Stimulated activated CD4-positive, alpha-beta T cell treated with anti-CD3 and anti-CD28 coated beads, Interleukin-4, amount 100 ng/mL, for 4 hours (primary cell): ENCODE measurements at places on chromosomes 4 and X.

DNA sequence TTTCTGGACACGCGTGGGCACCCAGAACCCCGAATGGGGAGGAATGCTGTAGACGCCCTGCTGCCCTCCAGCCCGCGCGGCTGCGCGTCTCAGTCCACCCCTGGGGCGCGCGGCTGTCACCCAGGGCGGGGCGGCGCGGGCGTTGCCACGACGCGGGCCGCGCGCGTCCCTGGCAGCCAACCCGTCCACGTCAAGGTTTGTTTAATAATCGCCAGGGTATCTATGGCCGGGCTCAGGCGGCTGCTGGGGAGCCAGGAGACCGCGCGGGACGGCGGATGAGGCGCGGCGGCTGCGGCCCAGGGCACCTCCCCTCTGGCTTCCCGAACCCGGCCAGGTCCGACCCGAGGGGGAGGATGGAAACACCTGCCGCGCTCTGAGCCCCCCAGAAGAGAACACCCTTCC, at the start of gene SPATA18:
SPATA18 (plus strand) TSS at position 92 of the 402 bp plus-strand sequence. CDS start 401 bp downstream, outside the sequence.
- DNase-seq: no peak

GRCh38 chr4:38659346-38659745, 4.7 kb upstream of the KLF3 start:
- no peak for DNase-seq

- no peak for DNase-seq
Observed at GRCh38 chr4:31081366-31081765, 361.2 kb downstream of the PCDH7 start.

DNA sequence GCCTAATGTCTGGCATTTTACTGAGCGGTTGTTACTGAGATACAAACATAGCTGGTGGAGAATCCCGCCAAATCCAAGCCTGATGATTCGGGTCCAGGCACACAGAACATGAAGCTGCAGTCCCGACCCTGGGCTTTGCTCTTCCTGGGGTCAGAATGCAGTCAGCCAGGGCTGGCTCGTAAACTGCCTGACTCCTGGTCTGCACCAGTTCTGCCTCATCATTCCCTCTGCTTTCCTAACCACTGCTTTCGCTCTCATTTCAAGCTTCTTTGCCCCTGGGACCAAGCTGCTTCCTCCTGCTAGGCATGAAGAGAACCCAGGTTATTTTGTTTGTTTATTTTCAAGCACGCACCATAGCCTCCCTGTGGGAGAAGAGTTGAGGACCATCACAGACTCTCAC, 39.3 kb downstream of the GATB start:
- no peak for DNase-seq

GRCh38 chrX:15170927-15171326, 99.0 kb downstream of the ASB9 start:
- DNase-seq: no peak

GRCh38 chr4:87044511-87045233, 109.9 kb downstream of the AFF1 start:
- DNase-seq: no peak

- no peak for DNase-seq
Observed at GRCh38 chrX:124504111-124504983, 158.0 kb downstream of the SH2D1A start.

- no peak for DNase-seq
Observed at GRCh38 chr4:6472387-6473263, at the start of gene PPP2R2C. TSS of gene PPP2R2C (minus strand) at chr4:6472614. CDS start at chr4:6472229, 385 bp downstream.

DNA sequence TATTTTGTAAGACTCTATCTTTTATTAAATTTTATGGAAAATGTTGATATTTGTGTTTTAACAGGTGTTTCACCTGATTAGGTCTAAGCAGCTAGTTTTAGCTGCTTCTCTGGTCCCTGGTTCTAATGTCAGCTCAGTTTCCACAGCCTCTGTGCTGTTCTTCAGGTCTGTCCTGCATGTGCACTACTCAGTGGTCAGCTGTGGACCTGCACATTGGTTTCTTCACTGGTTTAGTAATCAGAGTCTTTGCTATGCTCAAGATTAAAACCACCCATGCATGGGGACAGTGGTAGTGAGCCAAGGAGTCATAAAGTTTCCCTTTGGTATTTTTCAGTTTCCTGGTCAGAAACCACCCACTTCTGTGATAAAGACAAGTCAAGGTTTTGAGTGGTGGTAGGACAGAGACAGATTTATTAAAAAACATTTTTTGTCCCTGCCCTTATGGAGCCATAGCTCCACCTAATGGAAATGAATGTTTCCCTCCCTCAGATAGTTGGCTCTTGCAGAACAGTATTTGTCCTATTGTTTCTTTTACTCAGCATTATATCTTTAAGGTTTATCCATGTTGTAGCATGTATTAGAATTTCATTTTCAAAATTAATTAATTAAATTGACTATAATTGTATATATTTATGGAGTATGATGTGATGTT, 36.8 kb upstream of the VBP1 start:
- DNase-seq: no peak

DNA sequence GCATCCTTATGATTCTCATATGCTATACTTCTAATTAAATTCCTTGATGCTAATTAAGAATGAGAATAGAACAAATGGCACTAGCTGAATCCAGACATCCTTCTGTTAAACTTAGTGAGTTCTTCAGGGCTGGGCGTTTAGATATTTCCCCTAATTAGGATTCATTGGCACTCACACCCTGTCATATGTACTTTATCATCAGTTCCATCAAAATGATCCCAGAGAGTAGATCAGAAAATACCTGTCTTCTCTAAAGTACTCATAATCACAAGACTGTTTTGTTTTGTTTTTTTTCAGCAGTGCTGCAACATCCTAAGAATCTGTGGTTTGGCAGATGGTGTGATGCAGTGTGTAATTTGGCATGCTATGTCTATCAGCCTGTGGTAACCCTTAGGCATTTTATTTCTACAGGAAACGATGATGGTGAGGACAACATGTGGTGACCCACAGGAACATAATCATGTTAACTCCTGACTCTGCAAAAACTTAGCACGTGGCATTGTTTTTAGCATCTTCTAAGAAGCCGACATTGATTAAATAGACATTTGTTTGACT, 2528.4 kb downstream of the ARAP2 start:
- no peak for DNase-seq

GRCh38 chr4:150923945-150924344, 91.1 kb downstream of the LRBA start:
- DNase-seq: no peak

- no peak for DNase-seq
Observed at GRCh38 chr4:33649015-33649414, 2595.3 kb downstream of the ARAP2 start.

DNA sequence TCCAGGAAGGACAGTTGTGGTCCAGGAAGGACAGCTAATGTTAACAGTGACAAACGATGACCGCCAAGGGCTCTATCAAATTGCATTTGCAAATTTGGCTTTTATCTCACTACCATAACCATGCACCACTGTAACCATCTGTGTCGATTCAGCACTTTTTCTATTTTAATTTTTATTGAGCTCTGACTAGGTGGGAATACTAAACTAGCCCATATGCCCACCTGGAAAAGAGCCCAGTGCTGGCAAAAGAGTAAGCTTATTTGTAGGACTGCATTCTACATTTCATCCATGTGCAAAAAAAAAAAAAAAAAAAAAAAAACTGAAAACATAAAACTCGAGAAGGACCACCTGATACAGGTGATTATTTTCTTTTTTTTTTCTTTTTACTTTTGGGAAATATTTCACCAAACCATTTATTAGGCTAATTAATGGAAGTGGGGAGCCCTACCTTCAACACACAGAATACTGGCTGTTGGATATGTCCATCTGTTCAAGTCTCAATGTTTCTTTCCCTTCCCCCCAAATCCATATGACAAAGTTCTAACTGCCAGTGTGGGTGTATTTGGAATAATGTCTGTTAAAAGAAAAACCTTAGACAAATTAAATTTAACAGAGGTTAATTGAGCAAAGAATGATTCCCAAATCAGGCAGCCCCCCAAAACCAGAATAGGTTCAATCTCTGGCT, 99.5 kb upstream of the MXRA5 start:
- DNase-seq: no peak

- no peak for DNase-seq
Observed at GRCh38 chr4:182303847-182304246, 60.6 kb downstream of the TENM3 start.

GRCh38 chr4:137651128-137651527, 118.8 kb upstream of the PCDH18 start:
- no peak for DNase-seq

GRCh38 chr4:13325744-13326143, 158.4 kb downstream of the RAB28 start:
- no peak for DNase-seq

- DNase-seq: no peak
Observed at GRCh38 chrX:152725409-152725808, 8.1 kb downstream of the CSAG1 start.

- DNase-seq: no peak
Observed at GRCh38 chr4:77566148-77566547, 39.5 kb upstream of the CXCL13 start.

DNA sequence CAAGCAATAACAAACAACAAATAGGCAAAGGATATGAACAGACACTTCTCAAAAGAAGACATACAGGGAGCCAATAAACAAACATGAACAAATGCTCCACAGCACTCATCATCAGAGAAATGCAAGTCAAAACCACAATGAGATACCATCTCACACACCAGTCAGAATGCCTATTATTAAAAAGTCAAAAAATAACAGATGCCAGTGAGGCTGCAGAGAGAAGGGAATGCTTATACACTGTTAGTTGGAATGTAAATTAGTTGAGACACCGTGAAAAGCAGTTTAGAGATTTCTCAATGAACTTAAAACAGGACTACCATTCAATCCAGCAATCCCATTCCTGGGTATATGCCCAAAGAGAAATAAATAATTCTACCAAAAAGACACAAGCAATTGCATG, 129.8 kb upstream of the MAGEB2 start:
- no peak for DNase-seq
